Suprapubic skin (tissue), 4 donors: ENCODE measurements at places on chromosomes 7 and 10. TPM values are rescaled to one million over a fixed set of nuclear protein-coding genes. Genes with fewer than 3 reads are reported as not detected.

- no peak for DNase-seq
These were observed 23.7 kb downstream of the RTKN2 start for GRCh38 chr10:62244785-62245467.

DNA sequence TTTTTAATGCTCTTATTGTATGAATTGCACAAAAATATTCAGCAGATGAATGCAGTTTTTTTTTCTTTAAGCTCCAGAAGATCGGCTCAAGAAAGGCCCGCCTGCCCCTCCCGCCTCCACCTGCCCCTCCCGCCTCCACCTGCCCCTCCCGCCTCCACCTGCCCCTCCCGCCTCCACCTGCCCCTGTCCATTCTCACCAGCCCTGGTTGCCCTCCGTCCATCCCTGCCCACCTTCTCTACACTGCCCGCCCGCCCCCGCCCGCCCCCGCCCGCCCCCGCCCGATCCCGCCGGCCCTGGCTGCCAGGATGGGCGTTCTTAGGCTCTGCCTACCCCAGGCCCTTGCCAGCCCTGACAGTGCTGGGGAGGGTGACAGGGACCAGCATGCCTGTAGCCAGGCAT is 67.4 kb downstream of the GLRX3 start:
- no peak for DNase-seq

DNA sequence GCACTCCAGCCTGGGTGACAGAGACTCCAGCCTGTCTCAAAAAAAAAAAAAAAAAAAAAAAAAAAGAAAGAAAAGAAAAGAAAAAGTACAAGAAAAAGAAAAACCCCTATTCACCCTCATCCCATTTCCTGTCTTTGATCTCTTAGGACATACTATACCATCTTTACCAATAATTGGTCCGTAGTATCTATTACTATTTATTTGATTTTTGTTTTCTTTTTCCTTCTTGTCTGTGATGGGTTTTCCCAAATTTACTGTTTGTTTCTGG is 41.6 kb downstream of the PDIA4 start:
- no peak for DNase-seq

GRCh38 chr10:108388706-108389105 is 1224.2 kb upstream of the SORCS1 start:
- DNase-seq = no peak

DNA sequence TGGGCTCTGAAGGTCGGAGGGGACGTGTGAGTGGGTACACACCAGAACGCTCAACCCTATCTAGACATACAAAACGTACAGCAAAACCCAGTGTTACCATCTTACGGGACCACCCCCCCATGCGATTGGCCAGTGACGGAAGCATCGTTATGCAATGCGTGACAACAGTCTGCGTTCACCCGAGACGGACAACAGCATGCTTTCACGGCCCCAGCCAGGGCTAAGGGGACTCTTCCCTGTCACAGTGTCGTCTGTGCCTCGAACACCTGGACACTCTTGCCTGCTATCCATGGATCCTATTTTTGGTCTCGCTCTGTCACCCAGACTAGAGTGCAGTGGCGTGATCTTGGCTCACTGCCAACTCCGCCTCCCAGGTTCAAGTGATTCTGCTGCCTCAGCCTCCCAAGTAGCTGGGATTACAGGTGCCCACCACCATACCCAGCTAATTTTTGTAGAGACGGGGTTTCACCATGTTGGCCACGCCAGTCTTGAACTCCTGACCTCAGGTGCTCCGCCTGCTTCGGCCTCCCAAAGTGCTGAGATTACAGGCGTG is 23.3 kb downstream of the DPYSL4 start:
- no peak for DNase-seq

GRCh38 chr7:122068999-122069398 is 75.0 kb downstream of the AASS start:
- no peak for DNase-seq

DNA sequence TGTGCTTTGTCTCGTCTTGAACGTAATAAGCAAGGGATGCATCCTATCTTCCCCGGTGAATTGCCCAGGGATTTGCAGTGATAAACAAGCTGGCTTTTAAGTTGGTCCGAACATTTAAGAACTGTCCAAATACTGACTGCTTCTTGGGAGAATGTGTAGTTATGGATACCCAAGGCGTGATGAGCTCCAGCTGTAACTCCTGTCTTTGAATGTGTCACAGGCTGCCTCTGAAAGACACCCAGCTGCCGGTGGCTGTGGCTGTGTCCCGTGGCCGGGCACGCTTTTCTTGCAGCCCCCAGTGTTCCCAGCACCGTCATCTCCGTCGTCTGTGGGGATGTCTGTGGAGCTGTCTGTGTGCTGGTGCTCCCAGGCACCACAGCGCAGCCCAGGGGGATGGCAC is 118.1 kb downstream of the GLRX3 start:
- no peak for DNase-seq

- no peak for DNase-seq
These were observed 273.5 kb downstream of the TCERG1L start for GRCh38 chr10:131038056-131038455.

GRCh38 chr7:117775801-117776200 is 97.4 kb downstream of the CTTNBP2 start:
- no peak for DNase-seq

- DNase-seq = no peak
These were observed 96.9 kb downstream of the EVX1 start for GRCh38 chr7:27339478-27339877.

GRCh38 chr10:131175891-131176290 is 135.6 kb downstream of the TCERG1L start:
- peak; percentile 49 for DNase-seq

- no peak for DNase-seq
These were observed 216.3 kb downstream of the ADARB2 start for GRCh38 chr10:1520909-1521565.

DNA sequence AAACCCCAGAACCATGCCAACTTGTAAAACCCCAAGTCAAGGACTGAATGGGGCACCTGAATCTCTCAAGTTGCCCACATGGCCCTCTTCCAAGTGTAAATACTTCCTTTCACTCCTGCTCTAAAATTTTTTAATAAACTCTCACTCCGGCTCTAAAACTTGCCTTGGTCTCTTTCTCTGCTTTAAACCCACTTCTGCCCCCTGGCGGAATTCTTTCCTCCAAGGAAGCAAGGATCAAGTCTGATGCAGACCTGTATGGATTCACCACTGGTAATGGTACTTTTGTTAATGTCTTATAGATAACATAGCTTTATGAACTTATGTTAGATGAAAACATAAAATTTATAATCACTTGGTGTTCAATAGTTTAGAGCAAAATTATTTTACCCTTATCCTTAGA is 33.8 kb downstream of the SLC16A9 start:
- DNase-seq = no peak

The TDRD1 gene
- total RNA-seq = 0.42 TPM

The CCDC146 gene
- 13.9 TPM for total RNA-seq

The SEMA3E gene
- total RNA-seq = 1.0 TPM

The GRID1 gene
- total RNA-seq = 3.1 TPM

The CARD11 gene
- not detected for total RNA-seq

The OTUD1 gene
- 28.9 TPM for total RNA-seq

The CLRN3 gene
- total RNA-seq = not detected

The SPDYE1 gene
- not detected for total RNA-seq

The PLXNA4 gene
- total RNA-seq = 5.9 TPM

The GIMAP8 gene
- total RNA-seq = 2.2 TPM

The ACSL5 gene
- total RNA-seq = 5.6 TPM
